Fibroblast of the conjunctiva (primary cell): ENCODE measurements at places on chromosomes 5 and 9.

GRCh38 chr9:84761137-84761808, 91.7 kb downstream of the NTRK2 start:
- DNase-seq, result no peak

DNA sequence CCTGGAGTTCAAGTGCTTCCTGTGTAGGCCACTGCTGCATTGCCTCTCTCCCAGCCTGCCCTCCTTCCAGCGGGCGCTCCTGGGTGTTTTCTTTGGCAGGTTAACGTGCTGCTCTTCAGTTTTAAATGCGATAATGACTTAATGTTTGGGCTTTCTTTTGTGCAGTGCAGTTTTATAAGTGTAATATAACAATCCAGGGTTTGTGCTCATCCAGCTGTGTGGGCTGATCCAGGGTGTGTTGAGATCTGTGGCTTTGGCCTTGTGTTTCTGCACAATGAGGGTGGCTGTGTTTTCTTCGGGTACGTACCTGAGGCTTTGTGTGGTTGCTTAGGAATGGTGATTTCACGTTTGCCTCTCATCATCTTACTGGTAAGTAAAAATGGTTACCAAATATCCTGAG, 50.6 kb downstream of the PCSK5 start:
- DNase-seq, result no peak

GRCh38 chr5:27590503-27590902, 552.1 kb upstream of the CDH9 start:
- no peak for DNase-seq

DNA sequence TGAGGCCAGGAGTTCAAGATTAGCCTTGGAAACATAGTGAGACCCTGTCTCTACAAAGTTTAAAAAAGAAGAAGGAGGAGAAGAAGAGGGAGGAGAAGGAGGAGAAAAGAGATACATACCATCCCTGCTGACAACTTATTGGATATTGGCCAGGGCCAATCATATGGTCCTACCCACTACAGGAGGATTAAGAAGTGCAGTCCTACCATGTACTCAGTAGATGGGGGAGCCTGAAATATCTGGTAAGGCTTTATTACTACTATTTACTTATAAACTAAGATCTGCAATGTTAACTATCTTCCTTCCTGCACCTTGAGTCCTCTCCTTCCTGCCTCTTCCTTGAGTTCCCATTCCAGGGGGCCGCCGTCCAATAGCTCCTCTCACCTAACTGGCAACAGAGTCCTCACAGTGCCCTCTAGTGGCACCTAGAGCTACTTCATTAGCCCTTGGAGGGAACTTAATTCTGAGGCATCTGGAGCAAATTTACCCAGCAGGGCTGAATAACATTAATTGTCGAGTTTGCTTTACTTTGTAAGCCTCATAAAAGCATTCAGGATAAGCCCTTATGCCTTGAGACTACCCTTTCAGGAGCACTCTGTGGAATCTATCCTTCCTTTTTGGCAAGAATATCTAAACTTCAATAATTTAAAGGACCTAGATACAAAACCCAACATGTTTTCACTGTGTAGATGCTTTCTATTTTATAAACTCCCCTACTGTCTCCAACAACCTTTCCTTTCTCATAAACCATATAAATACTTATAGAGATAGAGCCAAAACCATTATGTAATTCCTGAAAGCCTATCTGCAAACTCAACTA, 39.1 kb upstream of the RANBP6 start:
- peak; percentile 67 for DNase-seq

DNA sequence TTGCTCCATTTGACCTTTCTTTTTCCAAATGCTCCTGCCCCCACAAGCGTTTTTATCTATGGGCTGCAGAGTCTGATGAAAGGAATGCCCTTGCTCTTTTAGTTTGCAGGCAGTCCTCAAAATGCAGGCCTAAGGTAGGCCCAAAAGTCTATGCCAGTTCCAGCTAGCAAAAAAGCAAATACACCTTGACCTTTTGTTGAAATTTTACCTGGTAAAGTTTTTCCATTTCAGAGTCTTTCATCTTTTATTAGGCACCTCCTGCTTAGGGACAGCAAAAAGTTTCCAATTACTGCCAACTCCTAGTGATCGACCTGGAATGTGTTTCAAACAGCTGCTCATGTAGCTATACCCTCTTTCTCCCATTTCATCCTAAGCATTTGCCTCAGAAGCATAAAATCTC, 2.7 kb upstream of the LEAP2 start:
- no peak for DNase-seq

GRCh38 chr9:136648751-136649150, 14.0 kb upstream of the EGFL7 start:
- no peak for DNase-seq

DNA sequence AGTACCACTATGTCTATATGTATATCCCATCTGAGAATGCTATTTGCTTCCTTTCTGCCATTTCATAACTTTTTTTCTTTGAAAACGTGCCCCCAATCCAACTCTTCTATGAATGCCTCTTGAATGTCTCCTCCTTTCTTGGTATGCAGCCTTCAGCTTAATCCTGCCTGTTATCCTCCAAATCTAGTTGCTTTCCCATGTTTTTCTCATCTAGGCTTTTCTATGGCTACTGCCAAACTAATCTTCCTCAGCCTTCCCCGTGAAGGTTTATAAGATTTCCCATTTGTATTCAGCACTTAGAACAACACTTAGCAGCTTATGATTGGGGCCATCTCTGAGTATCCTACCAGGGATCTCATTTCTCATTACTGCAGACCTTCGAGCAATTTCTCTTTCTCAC, 2.5 kb downstream of the TGFBR1 start:
- no peak for DNase-seq

DNA sequence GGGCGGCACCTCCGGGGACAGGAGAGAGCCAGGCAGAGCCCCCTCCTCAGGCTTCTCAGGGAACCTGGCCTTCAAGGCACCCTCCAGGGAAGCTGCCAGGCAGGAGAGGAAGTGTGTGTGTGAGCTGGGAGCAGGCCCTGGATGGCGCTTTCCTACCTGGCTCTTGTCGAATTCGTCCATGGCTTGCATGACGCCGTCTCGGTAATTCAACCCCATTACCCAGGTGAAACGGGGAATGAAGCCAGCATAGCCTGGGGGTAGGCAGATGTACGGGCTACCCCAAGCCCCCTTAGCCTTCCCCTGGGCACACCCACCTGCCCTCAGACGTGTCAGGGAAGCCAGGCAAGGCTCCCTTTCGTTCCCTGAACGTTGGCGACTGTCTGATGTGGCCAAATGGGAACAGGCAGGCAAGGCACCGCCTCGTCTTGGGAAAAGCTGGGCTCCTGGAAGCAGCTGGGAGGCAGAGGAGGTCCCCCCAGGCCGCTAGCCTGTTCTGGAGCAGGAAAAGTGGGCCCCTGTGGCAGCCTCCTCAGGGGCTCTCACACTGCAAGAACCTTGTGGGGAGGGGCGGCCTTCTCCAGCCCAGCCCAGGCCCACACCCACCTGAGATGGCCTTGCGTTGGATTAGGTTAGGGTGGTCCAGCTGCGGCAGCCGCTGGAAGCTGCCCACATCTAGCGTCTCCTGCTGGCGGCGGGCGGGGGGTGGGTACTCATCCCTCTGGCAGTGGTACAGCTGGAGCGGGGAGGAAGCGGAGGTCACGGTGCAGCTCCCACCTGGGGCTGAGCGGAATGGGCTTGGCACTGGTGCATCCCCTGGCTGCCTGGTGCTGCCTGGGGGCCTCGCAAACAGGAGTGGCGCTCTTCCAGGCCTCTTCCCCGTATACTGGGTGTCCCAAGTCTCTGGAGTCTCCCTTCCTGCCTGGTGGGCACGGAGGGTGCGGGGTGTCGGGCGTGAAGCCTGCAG, 3.7 kb downstream of the TUBB4B start:
- DNase-seq, result no peak

DNA sequence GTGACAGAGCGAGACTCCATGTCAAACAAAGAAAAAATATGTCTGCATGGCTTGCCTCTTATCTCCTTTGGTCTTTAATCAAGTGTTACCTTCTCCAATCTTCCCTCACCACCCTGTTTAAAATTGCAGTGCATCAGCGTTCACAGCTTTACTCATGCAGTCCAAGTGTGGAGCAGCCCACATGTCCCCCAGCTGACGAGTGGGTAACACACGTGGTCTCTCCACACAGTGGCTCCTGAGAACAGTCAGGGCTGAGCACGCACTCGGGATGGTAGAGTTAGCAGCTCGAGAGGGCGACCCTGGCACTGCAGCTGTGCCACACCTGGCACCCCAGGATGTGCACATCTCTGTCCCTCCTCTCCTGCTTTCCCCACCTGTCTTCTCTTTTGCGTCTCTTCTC, 25.9 kb upstream of the CFAP157 start:
- DNase-seq, result no peak
